Large intestine (tissue), 12 donors: ENCODE measurements at places on chromosomes 7 and 10. TPM values are rescaled to one million over a fixed set of nuclear protein-coding genes. Genes with fewer than 3 reads are reported as not detected.

Gene TACC2
- 85.5 TPM for polyA plus RNA-seq

DNA sequence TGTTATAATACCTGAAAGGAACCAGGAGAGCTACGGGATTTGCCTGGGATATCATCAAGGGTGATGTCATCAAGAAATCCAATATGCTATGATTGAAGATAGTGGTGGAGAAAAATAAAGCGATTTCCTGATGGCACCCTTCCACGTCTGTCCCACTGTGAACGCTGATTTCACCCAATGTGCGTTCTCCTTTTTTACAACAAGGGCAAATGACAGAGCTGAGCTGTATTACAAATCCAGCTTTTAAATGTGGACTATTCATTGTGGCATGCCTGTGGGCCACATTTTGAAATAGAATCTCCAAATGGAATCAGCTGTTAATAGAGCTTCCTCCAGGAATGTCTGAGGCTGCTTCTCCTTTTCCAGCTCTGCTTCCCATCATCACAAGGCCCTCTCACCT lies 23.3 kb downstream of the SLC13A4 start:
- no peak for DNase-seq
- no peaks in the 10 kb centered on the region for H3K4me1 ChIP-seq
- no peaks in the 10 kb centered on the region for H3K27me3 ChIP-seq
- H3K27ac ChIP-seq = no peak overlapping the region
- H3K36me3 ChIP-seq = no peaks in the 10 kb centered on the region

DNA sequence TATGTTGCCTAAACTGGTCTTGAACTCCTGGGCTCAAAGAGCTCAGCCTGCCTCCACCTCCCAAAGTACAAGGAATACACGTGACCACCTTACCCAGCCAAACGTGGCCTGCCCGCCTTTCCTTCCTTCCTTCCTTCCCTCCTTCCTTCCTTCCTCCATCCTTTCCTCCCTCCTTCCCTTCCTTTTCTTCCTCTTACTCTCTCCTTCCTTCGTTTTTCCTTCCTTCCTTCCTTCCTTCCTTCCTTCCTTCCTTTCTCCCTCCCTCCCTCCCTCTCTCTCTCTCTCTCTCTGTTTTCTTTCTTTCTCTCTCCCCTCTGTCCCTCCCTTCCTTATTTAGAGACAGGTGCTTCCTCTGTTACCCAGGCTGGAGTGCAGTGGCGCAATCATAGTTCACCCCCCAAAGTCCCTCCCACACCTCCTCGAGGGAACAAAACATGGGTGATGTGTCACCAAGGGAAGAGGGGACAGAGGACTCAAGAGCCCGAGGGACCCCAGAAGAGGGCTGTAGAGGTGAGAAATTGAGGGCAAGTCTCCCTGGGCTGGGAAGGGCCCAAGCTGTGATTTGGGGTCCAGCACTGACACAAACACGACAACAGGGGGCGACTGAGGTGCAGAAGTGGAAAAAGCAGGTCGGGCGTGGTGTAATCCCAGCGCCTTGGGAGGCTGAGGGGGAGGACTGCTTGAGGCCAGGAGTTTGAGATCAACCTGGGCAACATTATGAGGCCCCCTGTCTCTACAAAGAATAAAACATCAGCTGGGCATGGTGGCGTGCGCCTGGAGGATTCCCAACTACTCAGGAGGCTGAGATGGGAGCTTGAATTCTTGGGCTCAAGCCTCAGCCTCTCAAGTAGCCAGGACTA lies 28.1 kb downstream of the EPHB4 start:
- peak; percentile 63 for DNase-seq
- H3K4me1 ChIP-seq = peaks cover 36% of the 10 kb centered on the region
- peaks cover 9% of the 10 kb centered on the region for H3K36me3 ChIP-seq
- no peak overlapping the region for H3K4me3 ChIP-seq
- H3K27me3 ChIP-seq = peaks cover 7% of the 10 kb centered on the region

- peaks cover 2% of the 10 kb centered on the region for H3K27me3 ChIP-seq
- no peak overlapping the region for H3K27ac ChIP-seq
- no peak overlapping the region for H3K4me3 ChIP-seq
- no peak for DNase-seq
These were observed 68.0 kb upstream of the PPP1R3C start for GRCh38 chr10:91700788-91701444.

Gene CPVL
- polyA plus RNA-seq = 333 TPM

Gene CYP3A7
- 1.8 TPM for polyA plus RNA-seq

DNA sequence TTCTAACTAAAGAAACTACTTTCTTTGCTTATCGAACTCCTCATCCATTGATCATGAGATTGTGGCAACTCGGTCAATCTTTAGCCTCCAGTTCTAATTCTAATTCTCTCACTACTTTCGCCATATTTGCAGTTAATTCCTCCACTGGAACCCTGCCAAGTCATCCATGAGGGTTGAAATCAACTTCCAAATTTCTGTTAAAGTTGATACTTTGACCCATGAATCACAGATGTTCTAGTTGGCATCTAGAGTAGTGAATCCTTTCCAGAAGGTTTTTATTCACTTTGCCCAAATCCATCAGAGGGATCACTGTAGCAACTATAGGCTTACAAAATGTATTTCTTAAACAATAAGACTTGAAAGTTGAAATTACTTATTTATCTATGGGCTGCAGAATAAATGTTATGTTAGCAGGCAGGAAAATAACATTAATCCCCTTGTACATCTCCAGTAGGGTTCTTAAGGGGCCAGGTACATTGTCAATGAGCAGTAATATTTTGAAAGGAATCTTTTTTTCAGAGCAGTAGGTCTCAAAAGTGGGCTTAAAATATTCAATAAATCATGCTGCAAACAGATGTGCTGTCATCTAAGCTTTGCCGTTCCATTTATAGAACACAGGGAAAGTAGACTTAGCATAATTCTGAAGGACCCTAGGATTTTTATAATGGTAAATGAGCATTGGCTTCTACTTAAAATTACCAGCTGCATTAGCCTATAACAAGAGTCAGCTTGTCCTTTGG lies 39.4 kb downstream of the CCDC71L start:
- no peaks in the 10 kb centered on the region for H3K27me3 ChIP-seq
- no peaks in the 10 kb centered on the region for H3K36me3 ChIP-seq
- peak overlapping the region; percentile 66 for H3K27ac ChIP-seq
- DNase-seq = no peak
- H3K4me1 ChIP-seq = peaks cover 14% of the 10 kb centered on the region

DNA sequence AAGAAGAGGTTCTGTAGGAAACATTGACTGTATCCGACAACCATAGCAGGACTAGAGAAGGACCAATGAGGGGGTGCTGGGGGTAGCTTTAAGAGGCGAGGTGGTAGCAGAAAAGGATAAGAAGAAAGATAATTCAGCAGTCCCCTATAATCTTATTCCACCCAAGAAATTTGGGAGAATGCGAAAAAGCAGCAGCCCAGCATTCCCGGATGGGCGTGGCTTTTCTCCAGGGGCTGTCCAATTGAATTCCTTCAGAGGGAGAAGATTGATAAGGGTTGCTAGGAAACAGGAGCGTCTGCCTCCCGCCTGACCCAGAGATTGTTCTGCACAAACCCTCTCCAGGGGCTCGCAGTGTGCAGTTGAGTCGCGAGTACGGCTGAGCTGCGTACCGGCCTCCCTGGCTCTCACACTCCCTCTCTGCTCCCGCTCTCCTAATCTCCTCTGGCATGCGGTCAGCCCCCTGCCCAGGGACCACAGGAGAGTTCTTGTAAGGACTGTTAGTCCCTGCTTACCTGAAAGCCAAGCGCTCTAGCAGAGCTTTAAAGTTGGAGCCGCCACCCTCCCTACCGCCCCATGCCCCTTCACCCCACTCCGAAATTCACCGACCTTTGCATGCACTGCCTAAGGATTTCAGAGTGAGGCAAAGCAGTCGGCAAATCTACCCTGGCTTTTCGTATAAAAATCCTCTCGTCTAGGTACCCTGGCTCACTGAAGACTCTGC lies at the start of gene GRM3:
GRM3 (plus strand) TSS at position 349 of the 721 bp plus-strand sequence. CDS start 121,237 bp downstream, outside the sequence.
- peaks cover 31% of the 10 kb centered on the region for H3K27me3 ChIP-seq
- H3K4me1 ChIP-seq = no peaks in the 10 kb centered on the region
- H3K27ac ChIP-seq = no peak within 1 kb of the TSS
- no peaks in the 10 kb centered on the region for H3K36me3 ChIP-seq
- H3K4me3 ChIP-seq = peak within 1 kb of the TSS; percentile 10
- DNase-seq = no peak

Gene TNS3
- polyA plus RNA-seq = 66.7 TPM

Gene MRLN
- polyA plus RNA-seq = 0.33 TPM

DNA sequence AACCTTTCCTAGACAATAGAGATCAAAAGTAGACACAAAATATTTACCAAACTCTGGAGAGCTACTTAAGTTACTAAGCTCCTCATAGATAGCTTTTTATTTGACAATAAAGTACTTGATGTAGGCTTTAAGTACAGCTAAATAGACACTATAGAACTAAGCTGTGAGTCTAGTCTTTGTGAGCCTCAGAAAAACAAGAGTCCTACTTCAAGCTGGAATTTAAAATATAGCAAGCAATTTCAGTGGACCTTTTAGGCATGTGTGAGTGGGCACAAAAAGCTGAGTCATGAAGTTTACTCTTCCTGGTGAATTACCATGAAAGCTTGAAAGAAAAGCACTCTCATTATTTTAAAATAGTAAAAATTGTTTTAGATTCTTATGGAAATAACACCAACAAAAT lies 76.1 kb downstream of the ADD3 start:
- H3K4me1 ChIP-seq = peaks cover 13% of the 10 kb centered on the region
- no peak for DNase-seq
- H3K4me3 ChIP-seq = no peak overlapping the region
- no peaks in the 10 kb centered on the region for H3K27me3 ChIP-seq
- H3K36me3 ChIP-seq = peaks cover 5% of the 10 kb centered on the region
- H3K27ac ChIP-seq = no peak overlapping the region

DNA sequence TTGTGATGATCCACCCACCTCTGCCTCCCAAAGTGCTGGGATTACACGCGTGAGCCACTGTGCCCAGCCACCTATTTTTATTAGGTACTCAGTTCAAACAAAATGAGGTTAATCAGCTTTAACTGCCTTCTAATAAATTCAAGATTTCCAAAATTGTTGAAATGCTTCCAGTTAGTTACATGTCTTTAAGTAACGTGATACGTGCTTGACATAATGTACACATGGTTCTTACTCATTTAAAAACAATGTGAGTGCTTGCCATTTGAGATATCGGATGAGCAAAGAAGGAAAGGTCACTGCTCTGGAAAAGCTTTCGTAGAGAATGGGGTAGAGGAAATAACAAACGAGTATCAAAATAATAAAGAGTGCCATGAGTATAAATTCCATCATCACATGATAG lies 83.6 kb downstream of the KMT2E start:
- no peaks in the 10 kb centered on the region for H3K27me3 ChIP-seq
- no peaks in the 10 kb centered on the region for H3K4me1 ChIP-seq
- no peak overlapping the region for H3K4me3 ChIP-seq
- peaks cover 50% of the 10 kb centered on the region for H3K36me3 ChIP-seq

Gene CACNB2
- 8.2 TPM for polyA plus RNA-seq

DNA sequence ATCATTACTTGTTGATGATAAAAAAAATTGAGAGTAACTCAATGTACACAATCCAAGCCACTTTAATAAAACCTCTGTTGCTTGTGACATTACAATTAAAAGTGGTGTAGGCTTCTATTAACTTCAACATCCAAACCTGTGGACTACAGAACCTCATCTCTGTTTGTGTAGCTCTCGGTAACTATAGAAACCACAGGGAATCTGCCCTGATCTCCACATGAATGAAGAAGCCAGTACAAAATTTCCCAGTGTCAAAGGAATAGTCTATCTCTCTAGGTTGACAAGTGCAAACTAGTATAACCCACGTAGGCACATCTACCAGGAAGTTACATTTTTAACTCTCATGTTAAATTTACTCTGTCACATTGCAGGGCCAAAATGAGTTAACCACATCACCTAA lies 204.3 kb downstream of the CHCHD3 start:
- H3K27me3 ChIP-seq = no peaks in the 10 kb centered on the region
- no peaks in the 10 kb centered on the region for H3K36me3 ChIP-seq
- peaks cover 14% of the 10 kb centered on the region for H3K4me1 ChIP-seq
- no peak overlapping the region for H3K4me3 ChIP-seq
- peak overlapping the region; percentile 17 for H3K27ac ChIP-seq
- no peak for DNase-seq

DNA sequence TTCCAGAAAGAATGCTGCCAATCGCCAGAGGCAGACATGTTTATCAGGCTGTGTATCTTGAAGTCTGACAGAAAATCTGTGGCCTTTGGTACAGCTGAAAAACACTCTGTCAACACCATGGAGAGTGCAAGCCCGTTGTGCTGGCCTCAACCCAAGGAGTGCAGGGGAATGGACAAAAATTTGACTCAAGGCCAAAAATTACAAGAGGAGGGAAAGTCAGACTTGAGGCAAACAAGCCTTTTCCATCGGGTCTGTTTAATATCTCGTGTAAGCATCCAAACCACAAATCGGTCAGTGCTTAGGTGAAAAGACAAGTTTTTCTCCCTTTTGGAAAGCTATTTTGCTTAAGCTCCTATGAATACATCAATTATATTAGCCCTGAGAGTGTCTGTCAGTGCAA lies 305.3 kb upstream of the NFE2L3 start:
- no peaks in the 10 kb centered on the region for H3K36me3 ChIP-seq
- DNase-seq = no peak

Gene HMX2
- polyA plus RNA-seq = 1.1 TPM

DNA sequence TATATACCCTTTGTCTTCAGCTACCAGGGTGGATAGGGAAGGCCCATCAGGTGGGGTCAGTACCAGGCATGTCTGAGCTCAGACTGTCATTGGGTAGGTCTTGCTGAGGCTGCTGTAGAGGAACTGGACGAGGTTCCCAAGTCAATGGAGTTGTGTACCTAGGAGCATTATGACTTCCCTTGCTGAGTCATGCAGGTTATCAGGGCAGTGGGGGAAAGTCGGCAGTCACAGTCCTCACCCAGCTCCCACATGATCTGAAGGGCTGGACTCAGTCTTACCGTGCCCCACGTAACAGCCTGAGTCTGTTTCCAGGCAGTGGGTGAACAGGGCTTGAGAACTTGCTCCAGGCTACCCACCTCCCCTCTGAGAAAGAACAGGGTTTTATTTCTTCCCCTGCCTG lies 260.8 kb upstream of the COBL start:
- no peak overlapping the region for H3K27ac ChIP-seq
- H3K36me3 ChIP-seq = no peaks in the 10 kb centered on the region
- H3K27me3 ChIP-seq = no peaks in the 10 kb centered on the region
- no peaks in the 10 kb centered on the region for H3K4me1 ChIP-seq
- DNase-seq = no peak

DNA sequence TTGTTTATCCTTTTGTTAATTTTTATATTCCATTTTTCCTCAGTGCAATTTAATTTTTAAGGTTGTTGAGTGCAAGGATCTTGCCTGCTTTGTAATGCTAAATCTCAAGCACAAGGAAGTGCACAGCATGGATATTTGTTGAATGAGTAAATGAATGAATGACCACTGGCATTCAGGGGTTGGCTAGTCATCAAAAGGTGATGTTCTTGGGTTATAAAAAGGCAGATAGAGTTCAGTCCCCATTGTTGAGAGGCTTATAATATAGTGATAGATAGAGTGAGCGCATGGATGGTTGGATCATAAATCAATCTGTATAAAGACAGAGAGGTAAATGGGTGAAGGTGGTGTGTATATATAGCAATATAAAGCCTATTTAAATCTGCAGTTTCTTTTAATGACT lies 193.2 kb upstream of the KLF6 start:
- no peaks in the 10 kb centered on the region for H3K36me3 ChIP-seq
- H3K27ac ChIP-seq = no peak overlapping the region
- H3K27me3 ChIP-seq = no peaks in the 10 kb centered on the region
- no peak for DNase-seq
- H3K4me3 ChIP-seq = no peak overlapping the region

Gene ZNF804B
- 0.04 TPM for polyA plus RNA-seq
